NCI-H2029 treated with DMSO at 0.1 percent for 48 hours (cell line): ENCODE measurements at places on chromosomes 5 and 9.

- no peak for DNase-seq
These were observed 280.3 kb upstream of the KLF9 start for GRCh38 chr9:70694758-70695157.

GRCh38 chr9:69657269-69657668, 14.9 kb downstream of the APBA1 start:
- DNase-seq, result no peak

- no peak for DNase-seq
These were observed 14.0 kb downstream of the FPGS start for GRCh38 chr9:127816728-127817127.

DNA sequence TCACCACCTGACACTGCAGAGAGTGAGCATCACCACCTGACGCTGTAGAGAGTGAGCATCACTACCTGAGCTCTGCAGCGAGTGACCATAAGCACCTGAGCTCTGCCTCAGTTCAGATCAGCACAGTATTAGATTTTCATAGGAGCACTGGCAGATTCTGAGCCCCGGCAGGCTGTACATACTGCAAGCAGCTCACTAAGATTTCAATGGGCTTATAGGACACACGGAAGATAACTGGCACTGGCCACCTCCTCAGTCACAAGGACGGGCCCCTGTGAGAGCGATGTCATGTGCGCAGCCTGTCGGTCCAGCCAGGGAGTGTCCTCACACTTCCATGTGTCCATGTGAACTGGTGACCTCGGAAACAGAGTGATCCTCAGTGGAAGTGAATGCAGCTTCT, 153.5 kb upstream of the IRX2 start:
- DNase-seq, result no peak

DNA sequence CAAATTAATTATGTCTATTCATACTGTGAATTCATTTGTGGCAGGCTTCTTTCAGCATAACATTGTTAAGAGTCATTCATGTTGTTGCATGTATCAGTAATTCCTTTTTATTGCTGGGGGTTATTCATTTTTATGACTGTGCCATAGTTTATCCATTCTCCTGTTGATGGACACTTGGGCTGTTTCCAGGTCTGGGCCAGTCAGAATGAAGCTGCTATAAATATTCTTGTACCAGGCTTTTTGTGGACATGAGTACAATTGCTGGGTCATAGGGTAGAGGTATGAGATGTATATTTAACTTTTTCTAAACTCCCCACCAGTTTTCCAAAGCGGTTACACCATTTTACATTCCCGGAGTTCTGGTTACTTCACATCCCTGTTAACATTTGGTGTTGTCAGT, 13.6 kb downstream of the PRPF4 start:
- no peak for DNase-seq

- DNase-seq, result no peak
These were observed 320.0 kb downstream of the FBXL17 start for GRCh38 chr5:108061941-108062340.

DNA sequence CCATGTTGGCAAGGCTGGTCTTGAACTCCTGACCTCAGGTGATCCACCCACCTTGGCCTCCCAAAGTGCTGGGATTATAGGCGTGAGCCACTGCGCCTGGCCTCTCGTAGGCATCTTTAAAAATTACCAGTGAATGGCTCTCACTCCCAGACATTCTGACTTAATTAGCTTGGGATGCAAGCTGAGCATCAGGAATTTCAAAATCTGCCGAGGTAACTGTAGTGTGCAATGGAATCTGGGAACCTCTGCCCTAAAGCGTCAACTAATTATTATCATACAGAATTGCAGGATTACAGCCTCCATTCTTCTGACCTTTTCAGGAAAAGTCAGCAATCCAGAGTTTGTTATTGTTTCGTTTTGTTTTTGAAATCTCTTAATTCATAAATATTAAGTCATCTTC, 213.4 kb upstream of the DMAC1 start:
- DNase-seq, result no peak

GRCh38 chr5:151557466-151557865, 33.7 kb downstream of the FAT2 start:
- no peak for DNase-seq

- no peak for DNase-seq
These were observed 86.2 kb downstream of the FEM1C start for GRCh38 chr5:115458416-115458815.
